Epithelial cell of esophagus (primary cell): ENCODE measurements at places on chromosomes 3 and 15.

GRCh38 chr3:119759962-119760361 lies 21.9 kb upstream of the NR1I2 start:
- no peak for DNase-seq

GRCh38 chr3:144820726-144821125 lies 849.1 kb downstream of the DIPK2A start:
- no peak for DNase-seq

DNA sequence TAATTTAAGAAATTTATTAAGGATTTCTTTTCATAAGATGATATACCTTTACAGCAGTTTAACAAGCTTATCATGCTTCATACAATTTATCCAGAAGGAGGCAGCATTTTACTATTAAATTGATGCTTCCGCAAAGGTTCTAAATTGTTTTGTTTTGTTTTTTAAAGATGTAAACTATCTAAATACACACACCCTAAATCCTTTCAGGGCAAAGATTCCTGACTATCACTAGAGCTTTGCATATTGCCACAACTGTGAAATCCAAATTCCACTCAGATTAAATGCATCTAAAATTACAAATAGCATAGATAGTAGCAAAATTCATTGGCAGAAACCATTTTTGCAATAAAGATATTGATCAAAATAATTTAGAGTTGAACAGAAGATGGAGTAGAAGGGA lies 44.5 kb upstream of the CCNL1 start:
- DNase-seq, result peak; percentile 44

DNA sequence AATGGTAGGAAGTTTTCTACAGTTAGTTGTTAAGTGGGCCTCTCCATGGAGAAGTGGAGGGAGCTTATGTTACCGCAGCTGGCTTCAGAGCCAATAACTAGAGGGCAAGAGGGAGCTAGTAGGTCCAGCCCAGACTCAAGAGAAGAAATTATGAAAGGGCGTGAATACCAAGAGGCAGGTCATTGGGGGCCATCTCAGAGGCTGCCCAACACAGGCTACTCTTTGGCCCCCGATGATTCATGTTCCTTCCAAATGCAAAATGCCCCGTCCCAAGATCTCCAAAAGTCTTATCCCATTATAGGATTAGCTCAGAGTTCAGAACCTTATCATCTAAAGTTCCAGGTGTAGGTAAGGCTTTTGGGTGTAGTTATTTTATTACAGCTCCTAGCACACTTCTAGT lies 94.5 kb downstream of the FNDC3B start:
- no peak for DNase-seq

GRCh38 chr3:110436209-110436608 lies 635.4 kb upstream of the NECTIN3 start:
- no peak for DNase-seq
